ENCODE measurements at places on chromosomes 5 and 9.

DNA sequence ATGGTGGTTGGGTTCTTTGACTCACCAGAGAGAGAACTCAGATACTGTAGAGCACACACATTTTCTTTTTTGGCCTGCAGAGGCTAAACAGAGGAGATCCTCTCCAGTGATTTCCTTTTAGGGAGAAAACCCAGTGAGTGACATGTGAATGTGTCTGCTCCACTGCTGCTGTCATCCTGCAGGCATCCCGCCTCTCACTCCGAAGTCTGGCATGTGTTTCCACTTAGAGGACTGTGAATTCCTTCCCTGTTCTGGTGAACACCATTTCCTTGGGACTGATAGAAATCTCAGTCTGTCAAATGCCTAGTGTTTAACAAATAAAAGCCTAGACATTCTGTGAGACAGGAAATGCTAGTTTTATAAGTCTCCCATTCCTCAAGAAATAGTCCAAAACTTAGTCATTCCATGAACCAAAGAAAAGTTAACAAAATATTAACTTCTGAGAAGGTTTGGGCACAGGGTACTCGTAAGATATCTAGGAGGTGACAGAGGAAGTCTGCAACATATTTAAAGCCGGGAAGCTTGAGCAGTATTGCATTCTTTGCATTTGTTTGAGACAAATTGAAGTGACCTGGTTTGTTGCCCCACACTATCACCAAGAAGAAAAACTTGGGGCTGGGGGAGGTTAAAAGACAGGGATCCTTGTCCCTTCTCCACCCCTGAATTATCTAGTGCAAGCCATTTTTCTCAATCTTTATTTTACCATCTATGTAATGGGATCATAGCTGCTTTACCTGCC lies 74.9 kb upstream of the NIPAL4 start:
- peak; percentile 95 for DNase-seq

- no peak for DNase-seq
These were observed 92.8 kb upstream of the ELL2 start for GRCh38 chr5:96054311-96055030.

GRCh38 chr5:6601816-6602215 lies 31.0 kb downstream of the NSUN2 start:
- no peak for DNase-seq

GRCh38 chr9:137672907-137673791 lies 54.3 kb downstream of the EHMT1 start:
- DNase-seq, result peak; percentile 77

- DNase-seq, result no peak
These were observed 85.7 kb upstream of the RUFY1 start for GRCh38 chr5:179464631-179465030.

- DNase-seq, result peak; percentile 79
These were observed 28.3 kb downstream of the PTPN3 start for GRCh38 chr9:109469646-109470358.

DNA sequence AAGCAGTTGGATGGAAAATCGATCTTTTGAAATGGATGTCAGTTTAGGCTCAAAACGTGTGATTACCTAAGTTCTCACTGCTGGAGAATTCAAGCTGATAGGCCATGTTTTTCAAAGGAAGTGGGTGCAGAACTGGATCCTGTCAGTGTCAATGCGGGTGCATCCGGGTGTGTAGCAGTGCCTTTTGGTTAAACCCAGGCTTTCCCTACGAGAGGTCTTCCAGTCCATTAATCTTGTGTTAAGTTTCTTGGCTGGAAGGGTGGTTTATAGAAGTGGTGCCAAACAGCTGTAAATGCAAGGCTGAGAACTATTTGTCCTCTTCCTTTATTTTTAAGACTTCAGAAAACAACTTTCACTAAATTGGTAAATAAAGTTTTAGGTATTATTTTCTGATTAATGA lies 71.9 kb downstream of the DAPK1 start:
- DNase-seq, result no peak

DNA sequence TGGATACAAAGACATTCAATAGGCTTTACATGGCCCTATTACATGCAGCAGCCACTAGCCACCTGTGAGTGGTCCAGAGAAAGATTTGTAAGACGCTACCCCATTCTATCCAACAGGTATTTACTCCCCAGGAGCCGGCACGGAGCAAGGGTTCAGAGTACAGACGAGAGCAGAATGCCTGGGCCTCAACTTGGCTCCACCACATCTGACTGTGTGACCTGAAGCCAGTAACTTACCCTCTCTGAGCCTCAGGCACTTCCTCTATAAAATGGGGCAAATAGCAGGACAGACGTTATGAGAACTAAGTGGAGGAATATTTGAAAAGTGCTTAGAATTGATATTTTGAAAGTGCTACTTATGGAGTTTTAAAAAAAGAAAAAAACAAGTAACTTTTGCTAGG lies 100.0 kb downstream of the TLE1 start:
- no peak for DNase-seq

GRCh38 chr5:52043543-52043942 lies 660.3 kb downstream of the ISL1 start:
- DNase-seq, result no peak

GRCh38 chr5:132265336-132266030 lies 8.0 kb downstream of the PDLIM4 start:
- DNase-seq, result peak; percentile 97

DNA sequence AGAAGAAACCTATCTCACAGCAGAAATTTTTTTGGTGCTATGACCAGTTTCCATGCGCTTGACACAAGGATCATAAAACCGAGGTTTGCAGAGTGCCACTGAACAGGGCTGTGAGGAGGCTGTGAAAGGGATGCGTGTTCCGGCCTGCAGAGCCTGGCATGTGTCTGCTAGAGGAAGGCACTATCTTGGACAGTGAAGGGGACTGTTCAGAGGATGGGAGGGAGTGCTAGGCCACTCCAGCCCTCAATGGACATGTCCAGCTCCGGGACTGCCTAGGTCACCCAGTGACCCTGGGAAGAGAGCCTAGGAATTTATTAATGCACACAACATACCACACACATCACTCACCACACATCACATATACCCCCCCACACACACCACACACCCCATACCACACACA lies 275.9 kb downstream of the GADD45G start:
- no peak for DNase-seq

DNA sequence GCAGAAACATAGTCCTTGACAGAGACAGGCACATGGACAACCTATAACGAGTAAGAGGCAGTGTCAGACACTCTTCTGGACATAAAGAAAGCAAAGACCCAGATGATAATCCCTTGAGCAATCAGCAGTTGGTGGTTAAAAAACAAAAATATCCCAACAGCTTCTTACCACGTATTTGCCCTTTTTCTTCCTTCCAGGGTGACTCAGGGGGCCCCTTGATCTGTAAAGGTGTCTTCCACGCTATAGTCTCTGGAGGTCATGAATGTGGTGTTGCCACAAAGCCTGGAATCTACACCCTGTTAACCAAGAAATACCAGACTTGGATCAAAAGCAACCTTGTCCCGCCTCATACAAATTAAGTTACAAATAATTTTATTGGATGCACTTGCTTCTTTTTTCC lies 9.5 kb downstream of the GZMK start:
- peak; percentile 49 for DNase-seq

- DNase-seq, result no peak
These were observed 66.4 kb downstream of the DAPK1 start for GRCh38 chr9:87564111-87564510.

GRCh38 chr5:169350016-169350415 lies 49.1 kb upstream of the SLIT3 start:
- DNase-seq, result peak; percentile 88

DNA sequence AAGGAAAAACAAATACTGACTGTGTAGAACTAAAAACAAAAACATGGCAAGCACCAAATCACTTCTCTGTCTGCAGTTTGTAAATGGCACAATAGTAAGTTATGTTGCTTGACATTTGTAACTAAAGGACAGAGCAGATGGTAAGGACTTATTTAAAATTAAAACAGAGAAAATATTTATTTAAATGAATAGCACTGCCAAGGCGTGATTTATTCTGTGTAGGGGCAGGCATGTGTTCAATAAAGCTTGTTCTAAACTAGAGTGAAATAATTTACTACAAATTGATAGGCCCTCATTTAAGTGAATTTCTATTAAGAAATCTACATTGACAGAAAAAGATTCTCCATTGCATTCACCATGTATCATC lies 231.5 kb downstream of the CYLC2 start:
- DNase-seq, result no peak

- DNase-seq, result no peak
These were observed 30.4 kb upstream of the IER5L start for GRCh38 chr9:129208207-129209032.

- no peak for DNase-seq
These were observed 144.4 kb downstream of the NSG2 start for GRCh38 chr5:174189654-174190541.

DNA sequence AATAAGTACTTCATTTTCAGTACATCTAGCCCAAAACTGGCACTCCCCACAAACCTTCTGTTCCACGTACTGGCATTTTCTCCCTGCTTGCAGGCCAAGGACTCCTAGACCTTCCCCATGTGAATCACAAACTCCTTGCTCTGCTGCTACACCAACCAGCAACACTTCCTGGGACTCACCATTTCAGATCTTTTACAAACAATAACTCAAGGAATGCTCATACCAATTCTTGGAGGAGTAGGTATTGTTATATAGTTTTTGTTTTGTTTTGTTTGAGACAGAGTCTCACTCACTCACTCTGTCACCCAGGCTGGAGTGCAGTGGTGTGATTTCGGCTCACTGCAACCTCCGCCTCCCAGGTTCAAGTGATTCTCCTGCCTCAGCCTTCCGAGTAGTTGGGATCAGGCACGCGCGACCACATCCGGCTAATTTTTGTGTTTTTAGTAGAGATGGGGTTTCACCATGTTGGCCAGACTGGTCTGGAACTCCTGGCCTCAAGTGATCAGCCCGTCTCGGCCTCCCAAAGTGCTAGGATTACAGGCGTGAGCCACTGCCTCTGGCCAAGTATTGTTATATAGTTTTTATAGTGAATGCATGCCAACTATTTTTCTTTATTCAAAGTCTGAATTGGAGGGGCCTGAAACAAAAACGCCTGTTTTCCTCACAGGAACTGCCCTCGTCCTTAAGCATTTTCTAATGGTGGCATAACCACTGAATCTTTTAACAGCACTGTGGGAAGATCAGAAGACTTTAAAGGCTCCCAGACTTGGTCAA lies 210.8 kb downstream of the TSSK1B start:
- DNase-seq, result no peak

GRCh38 chr9:137960496-137960895 lies 82.9 kb downstream of the CACNA1B start:
- no peak for DNase-seq

GRCh38 chr5:105767267-105767666 lies 1903.5 kb downstream of the EFNA5 start:
- DNase-seq, result no peak

GRCh38 chr5:33726422-33727165 lies 165.2 kb downstream of the ADAMTS12 start:
- peak; percentile 59 for DNase-seq

DNA sequence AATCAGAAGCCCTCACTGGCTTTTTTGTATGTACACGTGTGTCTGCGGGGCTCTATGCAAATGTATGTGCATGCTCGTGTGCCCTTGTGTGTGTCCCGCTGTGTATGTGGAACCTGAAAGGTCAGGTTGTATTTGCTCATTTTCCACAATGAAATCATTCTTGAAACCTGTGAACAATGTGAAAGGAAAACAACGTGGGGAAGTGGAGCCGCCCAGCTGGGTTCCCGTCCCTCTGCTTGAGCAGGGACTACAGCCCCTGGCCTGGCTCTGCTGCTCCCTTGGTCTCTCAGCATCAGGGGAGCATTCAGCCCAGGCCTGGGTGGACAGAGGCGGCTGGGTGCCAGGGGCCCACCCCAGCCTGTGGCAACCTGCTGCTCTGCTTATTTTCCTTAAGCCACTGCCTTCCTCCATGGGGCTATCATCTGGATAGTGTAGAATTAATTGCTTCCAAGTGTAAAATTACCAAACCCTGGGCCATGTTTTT lies 3.0 kb downstream of the ECSCR start:
- DNase-seq, result no peak

DNA sequence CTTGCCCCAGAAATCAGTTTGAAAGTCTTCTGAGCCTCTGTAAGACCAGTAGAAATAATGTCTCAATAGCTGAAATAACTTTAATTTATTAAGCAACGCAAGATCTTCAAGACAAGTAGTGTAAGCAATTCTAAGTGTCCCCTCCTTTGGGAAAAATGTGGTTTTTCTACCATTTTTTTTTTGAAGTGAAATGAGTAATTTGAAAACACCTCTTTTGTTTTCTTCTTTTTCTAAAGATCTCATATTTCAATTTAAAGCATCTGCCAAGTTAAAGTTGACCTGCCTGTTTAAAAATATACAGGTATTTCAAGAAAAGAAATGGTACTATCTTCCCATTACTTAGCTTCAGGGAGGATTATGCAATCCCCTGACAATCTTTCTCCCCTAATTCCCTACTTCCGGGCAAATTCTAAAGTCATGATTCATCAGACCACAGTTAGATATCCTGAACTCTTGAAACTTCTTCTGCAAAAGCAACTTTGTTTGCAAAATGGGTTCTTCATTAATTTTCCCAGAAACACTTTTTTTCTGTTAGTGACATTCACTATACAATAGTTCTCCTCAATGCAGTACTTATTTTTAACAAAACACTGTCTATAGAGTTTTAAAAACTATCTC lies 7.8 kb upstream of the ANXA1 start:
- DNase-seq, result peak; percentile 89

Data from ELR (cell line).